ENCODE measurements at places on chromosomes 16 and 17.

DNA sequence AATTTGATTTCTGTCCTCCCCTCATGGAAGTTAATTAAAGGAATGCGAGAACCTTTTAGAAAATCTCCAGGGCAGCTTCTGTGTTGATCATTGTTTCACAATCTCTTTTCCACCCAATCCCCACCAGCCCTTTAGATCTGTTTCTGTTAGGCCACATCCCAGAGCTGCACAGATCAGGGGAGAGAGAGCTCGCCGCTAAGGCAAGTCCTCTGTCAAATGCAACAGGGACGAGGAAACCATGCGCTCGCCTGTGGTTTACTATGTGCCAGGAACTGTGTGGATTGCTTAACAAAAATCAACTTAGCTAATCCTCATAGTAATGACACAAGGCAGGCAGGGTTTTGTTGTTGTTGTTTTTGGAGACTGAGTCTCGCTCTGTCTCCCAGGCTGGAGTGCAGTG is 115.4 kb downstream of the SALL1 start:
- no peak for DNase-seq

GRCh38 chr16:59527206-59527997 is 793.3 kb upstream of the GOT2 start:
- DNase-seq, result no peak

DNA sequence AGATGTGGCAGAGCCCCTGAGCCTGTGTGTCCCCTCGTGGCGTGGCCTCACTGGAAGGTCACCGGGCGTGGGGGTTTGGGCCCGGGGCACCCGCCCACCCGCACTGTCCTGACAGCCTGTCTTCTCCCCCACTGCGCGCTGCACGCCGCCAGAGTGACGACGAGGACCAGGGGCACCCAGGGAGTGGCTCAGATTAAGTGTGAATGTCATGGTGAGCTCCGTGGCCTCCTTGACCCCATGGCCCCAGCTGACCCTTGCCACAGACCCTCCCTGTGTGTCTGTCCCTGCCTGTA is 15.1 kb downstream of the PRSS27 start:
- DNase-seq, result no peak

GRCh38 chr17:53941231-53941630 is 118.5 kb downstream of the KIF2B start:
- DNase-seq, result no peak

DNA sequence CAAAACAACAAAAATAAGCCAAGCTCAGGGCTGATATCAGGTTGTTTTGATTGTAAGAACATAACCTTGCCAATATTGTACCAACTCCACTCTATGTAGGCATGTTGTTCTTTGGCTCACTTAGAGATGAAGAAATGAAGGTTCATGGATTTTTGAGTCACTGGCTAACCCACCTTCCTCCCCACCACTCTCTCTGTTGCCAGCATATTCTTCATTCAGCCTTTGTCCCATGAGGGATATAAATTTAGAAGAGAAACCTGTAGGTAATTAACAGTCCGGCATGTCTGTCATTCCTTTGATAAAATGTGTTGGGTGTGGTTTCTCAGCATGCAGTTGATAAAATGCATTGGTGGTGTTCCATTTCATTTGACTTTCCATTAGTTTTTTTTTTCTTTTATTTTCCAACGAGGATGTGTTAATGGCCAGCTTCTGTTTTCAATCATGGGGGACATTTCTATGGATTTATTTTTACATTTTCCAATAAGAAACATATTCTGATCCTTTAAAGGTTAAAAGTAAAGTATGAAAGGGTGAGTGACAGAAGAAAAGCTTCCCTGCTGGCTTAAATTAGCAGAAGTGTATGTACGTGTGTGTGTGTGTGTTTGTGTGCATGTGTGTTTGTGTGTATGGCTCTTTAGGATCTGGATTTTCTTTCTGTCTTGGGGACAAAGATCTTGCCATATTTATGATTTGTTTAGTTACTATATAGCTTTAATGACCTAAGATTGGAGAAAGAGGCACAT is 166.2 kb upstream of the KCNJ16 start:
- no peak for DNase-seq

GRCh38 chr17:42629411-42630009 is 20.0 kb downstream of the TUBG1 start:
- DNase-seq, result no peak

DNA sequence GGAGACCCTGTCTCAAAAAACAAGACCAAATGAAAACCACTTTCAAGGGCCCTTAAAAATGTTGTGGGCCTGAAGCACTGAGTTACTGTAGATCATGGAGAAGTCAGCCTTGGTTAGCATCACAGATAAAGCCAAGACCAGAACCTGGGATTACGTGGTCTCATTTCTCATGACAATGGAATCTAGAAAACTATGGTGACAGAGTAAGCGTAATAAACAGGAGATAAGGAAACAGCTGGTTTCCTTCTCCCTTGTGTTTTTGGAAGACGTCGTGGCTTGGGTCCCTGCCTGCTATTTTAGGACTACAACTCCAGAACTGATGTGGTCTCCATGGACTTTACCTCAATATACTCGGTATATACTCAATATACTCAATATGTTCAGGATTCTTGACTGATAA is 180.7 kb upstream of the ZFHX3 start:
- DNase-seq, result no peak

GRCh38 chr16:17696616-17697015 is 225.9 kb upstream of the XYLT1 start:
- no peak for DNase-seq

DNA sequence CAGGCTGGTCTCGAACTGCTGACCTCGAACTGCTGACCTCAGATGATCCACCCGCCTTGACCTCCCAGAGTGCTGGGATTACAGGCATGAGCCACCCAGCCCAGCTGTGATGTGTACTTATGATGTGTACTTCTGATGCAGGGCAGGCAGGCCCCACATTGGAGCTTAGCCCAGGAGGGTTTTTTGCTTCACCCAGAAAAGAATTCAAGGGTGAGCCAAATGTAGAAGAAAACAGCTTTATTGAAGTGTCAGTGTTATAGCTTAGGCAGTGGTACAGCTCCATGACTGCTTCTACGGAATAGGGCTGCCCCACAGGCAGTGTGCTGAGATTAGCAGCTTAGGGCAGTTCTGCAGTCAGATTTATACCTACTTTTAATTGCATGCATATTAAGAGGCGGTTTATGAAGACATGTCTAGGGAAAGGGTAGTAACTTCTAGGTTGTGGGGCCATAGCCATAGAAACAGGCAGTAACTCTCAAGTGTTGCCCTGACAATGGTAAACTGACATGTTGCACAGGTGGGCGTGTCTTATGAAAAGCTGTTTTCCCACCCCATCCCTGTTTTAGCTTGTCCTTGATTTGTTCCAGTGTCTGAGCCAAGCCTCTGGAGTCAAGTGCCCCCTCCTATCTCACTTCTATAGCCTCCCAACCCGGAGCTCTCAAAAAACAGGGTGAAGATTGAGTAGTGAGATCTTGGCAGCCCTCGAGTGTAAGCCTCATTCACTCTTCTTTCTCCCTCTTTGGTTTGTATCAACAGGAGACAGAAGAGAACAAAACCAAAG is 24.1 kb upstream of the POLR3E start:
- no peak for DNase-seq

DNA sequence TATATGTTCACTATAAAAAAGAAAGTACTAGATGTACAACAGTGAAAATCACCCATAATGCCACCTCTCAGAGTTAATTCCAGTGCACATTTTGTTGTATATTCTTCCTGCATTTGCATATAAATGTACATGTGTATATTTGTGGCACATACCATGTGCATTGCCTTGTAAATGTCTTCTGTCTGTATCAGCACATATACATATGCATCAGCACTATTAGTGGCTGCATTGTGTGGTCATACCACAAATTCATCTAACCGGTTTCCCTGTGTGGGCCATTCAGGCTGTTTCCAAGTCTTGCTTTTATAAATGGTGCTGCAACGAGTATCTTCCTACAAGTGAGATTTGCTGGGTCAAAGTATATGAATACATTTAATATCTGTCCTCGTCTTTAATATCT is 6.5 kb downstream of the KSR1 start:
- DNase-seq, result no peak

- DNase-seq, result no peak
Measured at GRCh38 chr16:21235199-21235585, 1.7 kb downstream of the ANKS4B start.

GRCh38 chr16:71353736-71354135 is 4.8 kb upstream of the CALB2 start:
- no peak for DNase-seq

GRCh38 chr17:74790161-74791058 is 14.3 kb upstream of the NAT9 start:
- no peak for DNase-seq

DNA sequence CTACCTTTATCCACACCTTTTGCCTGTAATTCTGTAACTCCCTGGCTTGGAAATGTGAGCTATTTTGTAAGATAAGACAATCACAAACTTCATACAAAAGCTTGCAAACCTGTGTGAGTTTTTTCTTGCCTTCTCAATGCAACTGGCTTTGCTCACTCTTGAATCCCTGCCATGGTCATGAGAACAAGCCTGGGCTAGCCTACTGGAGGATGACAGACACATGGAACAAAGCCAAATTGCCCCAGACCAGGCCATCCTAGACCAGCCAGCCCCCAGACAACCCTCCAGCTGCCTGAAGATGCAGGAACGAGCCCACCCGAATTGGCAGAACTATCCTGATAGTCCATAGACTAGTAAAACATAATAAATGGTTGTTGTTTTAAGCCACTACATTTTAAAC is 466.6 kb upstream of the ERCC4 start:
- DNase-seq, result no peak

GRCh38 chr17:57570724-57571344 is 174.3 kb downstream of the CCDC182 start:
- DNase-seq, result no peak

- no peak for DNase-seq
Measured at GRCh38 chr17:38605411-38605840, 326 bp downstream of the SRCIN1 start.

GRCh38 chr16:85246473-85246872 is 134.2 kb upstream of the CIBAR2 start:
- DNase-seq, result no peak

DNA sequence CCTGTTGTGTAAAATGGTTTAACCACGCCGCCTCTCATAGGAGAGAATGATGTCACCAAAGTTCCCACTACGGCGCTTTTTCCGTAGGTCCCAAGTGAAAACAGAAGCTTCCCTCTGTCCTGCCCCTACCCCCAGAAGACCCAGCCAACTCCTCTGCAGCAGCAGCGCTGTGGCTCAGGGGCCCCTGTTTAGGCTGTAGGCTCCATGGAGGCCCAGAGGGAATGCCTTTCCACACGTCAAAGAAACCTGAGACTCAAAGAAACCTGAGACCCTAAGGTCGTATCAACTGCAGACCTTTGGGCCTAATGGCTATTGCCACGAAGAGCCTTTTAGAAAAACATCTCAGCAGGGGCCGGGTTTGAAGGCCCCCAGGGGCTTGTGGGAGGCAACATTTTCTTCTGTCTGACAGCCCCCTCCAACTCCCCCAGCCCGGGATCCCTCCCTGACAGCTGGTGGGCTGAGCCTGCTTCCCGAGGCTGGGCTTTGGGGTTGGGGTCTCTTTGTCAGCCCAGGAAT is 43.1 kb upstream of the MEAK7 start:
- DNase-seq, result no peak

DNA sequence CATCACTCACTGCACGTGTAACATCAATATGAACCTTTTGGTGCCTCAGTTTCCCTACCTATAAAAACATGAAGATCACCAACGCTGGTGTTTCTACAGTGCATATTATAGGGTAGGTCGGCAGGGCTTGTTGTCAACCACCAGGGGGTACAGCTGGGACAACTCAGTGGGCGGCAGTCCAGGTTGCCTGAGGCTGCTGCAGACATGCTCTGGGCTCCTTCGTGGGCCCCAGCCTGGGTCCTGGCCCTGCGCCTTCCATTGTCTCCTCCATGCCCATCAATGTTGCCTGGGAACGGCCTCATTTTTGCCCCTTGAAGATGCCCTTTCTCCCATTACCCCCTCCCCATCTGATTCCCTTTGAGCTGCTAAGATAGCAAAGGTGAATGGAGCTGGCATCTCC is 89.8 kb downstream of the GSG1L start:
- DNase-seq, result no peak

DNA sequence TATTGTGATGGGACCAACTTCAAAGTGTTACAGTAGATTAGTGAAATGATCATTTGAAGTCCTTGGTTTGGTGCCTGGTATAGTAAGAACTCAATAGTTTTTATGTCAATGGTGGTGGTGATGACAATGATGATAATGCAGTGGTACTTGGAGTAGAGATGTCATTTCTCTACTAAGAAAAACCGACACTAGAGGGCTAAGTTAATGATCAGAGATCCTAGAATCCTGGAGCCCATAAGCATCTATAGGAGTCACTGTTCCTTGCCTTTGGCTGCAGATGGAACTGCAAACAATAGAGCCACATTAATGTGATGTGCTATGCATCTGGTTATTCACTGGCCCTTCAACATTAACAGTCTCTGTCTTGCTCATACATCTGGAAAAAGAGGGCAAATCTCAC is 103.8 kb downstream of the ANKFN1 start:
- no peak for DNase-seq

DNA sequence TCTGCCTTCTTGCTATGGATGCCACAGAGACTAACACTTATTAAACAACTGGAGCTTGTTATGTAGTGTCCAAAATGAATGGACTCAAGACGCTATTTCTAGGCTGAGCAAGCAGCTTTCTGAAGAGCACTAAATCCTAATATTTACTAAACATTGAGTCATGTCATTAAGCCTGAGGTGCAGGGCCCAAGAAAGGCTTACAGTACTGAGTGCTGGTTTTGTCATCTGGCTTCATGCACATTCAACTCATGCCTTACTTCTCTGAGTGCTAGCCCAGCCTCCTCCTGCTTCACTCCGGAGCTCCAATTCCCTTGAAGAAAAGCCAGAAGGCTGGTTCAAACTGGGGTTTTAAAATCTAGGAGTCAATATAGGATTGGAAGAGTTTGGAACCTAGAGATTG is 363.3 kb upstream of the CDH5 start:
- no peak for DNase-seq

- DNase-seq, result no peak
Measured at GRCh38 chr16:78505544-78506366, 406.3 kb downstream of the WWOX start.

- DNase-seq, result no peak
Measured at GRCh38 chr16:79610771-79611170, 10.2 kb upstream of the MAF start.

DNA sequence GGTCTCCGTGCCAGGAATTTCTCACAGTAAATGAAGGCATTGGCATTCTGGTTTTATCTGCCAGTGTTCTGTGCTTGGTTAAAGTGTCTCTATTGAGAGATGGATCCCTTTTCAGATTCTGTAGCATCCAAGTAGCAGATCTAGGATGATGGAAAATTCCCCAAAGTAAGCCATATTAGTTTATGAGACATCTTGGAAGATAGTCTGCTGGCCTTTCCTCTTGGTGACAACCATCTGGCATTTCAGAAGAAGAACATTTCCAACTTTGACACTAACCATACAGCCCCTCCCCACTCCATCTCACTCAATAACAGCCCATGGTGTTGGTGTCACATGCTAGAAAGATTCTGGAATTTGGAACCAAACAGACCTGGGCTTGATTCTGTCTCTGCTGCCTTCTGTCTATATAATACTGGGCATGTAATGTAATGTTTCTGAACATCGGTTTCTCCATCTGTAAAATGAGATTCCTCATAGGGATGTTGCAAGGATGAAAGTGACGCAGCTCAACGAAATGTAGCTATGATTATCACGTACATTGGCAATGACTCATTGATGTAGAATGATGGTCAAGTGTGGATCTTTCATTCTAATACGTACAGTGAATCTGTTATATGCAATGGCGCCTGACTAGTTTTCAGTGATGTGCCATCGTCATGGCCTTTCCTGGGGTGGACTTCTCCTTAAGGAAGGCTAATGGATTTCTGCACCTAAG is 32.6 kb upstream of the PIRT start:
- no peak for DNase-seq
